Activated T-cell treated with anti-CD3 and anti-CD28 coated beads for 4 hours (primary cell): ENCODE measurements at places on chromosomes 7 and 10.
A peak's percentile ranks its signal among the peaks of the same experiment; 100 is the strongest.

DNA sequence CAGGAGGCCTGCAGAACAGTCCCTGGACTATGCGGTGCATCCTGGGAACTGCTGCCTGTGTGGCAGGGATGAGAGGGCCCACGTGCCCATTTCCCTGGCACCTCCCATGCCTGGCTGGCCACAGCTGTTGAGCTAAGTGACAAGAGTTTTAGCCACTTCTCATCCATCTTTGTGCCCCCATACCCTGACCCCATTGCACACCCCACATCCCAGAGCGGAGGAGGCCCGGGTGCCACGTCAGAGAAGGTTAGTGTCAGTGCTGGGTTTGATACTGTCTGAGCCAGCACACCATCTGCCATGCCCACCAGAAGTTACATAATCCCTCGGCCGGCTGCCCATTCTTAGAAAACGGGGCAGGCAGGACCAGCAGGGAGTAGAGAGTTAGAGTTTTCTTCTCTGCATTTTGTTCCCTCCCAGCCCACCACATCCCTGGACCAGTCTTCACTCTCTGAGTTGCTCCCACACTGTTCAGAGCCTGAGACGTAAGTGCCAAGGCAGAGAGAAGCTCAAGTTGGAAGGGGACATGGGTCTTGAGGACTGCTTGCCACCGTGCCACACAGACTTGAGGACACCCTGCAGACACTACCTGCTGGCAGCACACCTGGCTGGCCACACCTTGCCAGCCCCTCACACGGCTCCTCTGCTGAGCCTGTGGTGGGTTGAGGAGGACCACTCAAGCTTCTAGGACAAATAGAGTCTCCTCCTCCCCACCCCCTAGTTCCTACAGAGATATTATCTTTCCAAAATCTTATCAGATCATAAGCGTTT is 13.1 kb downstream of the UNC5B start:
- no peak for DNase-seq

- no peak for DNase-seq
Measured at GRCh38 chr7:43572516-43573049, 10.3 kb upstream of the STK17A start.

DNA sequence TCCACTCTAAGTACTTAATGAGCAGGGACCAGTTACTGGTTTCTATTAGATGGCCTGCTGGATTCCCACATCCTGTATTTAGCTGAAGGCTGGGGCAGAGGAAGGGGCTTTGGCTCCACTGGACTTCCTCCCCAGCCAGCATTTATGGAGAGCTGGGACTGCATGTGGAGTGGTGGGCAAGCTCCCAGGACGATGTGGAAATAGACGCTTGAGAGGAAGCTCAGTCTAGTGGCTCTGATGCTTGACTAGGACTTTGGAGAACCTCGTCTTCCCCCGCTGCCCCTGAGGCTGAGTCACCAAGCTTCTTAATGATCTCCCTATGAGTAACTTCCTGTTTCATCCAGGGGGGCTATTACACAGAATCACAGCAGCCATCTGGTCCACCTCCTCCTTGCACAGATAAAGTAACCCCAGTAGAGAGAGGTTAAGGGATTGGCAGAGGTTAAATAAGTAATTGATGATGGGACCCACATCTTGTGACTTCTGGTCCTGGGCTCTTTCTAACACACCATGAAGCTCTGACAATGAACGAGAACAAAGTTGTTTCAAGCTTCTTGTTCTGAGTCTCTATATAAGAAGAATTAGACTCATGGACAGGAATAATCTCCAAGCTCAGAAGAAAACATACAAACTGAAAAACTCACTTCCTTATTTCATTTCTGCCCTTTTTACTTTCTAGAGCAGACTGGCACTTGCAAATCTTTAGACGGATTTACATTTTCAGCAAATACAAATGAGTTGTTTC is 126.2 kb downstream of the PRPF18 start:
- DNase-seq, result peak; percentile 4

DNA sequence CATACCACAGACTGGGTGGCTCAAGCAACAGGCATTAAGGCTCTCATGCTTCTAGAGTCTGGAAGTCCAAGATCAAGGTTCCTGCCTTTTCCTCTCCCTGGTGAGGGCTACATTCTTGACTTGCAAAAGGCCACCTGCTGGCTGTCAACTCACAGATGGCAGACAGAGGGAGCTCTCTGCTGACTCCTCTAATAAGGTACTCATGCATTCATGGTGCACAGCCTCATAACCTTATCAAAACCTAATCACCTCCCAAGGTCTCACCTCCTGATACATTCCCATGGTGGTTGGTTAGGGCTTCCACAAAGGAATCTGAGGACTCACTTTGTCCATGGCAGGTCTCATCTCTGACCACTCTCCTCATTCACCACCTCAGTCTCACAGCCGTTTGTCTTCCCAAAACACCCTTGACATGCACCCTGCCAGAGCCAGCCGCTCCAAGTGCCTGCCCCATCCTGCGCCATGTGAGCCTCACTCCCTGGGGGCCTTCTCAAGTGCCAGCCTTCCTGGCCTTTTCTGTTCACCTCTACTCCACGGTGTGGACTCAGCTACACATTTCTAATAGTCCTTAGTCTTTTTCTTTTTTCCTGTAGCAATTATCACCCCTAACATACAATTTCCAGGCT is 400.3 kb upstream of the ADARB2 start:
- no peak for DNase-seq

GRCh38 chr10:118698421-118698820 is 56.3 kb downstream of the CACUL1 start:
- peak; percentile 68 for DNase-seq

DNA sequence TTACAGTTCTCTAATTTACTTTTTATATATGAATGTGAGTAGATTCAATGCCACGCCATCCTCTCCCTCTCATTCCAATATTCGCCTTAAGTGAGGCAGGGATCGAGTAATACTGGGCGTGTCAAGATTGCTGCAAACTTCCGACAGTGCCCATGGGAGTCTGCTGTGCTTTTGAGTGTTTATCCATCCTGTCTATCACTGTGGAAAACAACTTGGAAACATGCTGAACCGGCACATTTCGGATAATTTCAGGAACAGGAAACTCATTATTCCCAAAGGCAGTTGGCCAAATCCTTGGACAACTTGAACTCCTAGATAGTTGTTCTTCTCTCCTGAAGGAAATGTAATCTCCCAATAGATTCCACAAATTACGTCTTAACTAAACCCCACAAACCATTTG is 28.5 kb downstream of the PIP4K2A start:
- no peak for DNase-seq

DNA sequence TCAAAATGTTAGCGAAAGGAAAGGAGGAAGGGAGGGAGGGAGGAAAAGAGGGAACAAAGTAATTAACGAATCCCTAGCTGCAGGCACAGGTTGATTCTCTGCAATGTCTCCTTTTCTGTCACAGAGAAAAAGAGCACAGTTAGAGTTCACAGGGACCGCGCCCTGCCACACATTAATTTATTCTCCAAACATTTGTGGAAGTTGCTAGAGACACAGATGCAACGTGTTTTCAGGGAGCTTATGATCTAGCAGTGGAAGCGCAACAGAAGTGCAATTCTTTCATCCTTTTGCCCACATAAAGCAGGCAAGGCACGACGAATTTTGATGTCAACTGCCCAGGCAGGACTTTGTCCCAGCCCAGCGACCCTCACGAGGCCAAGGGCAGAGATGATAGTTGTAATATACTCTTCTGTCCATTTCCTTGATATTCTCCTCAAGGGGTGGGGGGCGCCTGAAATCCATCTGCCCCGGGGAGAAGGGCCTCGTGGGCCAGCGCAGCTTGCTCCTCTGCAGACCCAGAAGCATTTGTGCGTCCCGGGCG is 101.7 kb upstream of the ZNF438 start:
- no peak for DNase-seq

GRCh38 chr7:99127636-99128035 is 16.3 kb downstream of the SMURF1 start:
- no peak for DNase-seq

GRCh38 chr10:110474017-110474416 is 23.7 kb upstream of the DUSP5 start:
- DNase-seq, result no peak

GRCh38 chr7:130926001-130926691 is 192.1 kb upstream of the KLF14 start:
- no peak for DNase-seq

DNA sequence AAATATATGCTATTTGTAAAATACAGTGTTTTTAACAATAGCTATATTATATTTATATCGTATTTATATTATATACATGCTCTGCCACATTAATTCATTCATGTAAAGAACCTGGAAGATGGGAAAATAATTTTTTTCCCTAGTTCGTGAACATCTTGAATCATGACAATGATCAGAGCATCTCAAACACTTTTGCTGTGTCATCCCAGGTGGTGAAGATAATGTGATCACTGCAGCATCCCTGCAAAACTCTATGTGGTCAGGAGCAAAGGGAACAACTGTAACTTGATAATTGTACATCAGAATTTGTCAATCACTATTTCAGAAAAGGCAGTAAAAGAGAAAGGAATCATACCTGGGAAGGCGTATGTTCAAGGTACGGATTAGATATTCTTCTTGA is 39.3 kb downstream of the RAPGEF5 start:
- no peak for DNase-seq

DNA sequence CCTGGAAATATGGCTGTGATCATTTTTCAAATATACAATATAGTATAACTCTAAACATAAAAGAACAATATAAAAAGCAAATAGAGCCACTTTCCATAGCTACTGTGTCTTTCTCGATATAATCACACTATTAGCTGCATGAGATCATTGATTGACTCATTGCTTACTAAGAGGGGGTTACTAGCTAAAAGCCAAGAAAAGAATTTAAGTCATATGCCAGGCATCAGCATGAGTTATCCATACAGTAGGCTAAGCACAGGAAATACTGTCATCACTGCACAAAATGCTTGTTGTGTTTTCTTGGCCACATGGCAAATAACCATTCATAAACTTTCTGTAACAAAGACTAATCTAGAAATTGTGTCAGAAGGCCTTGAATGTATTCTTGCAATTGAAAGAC is 18.8 kb upstream of the ABCB5 start:
- DNase-seq, result no peak

DNA sequence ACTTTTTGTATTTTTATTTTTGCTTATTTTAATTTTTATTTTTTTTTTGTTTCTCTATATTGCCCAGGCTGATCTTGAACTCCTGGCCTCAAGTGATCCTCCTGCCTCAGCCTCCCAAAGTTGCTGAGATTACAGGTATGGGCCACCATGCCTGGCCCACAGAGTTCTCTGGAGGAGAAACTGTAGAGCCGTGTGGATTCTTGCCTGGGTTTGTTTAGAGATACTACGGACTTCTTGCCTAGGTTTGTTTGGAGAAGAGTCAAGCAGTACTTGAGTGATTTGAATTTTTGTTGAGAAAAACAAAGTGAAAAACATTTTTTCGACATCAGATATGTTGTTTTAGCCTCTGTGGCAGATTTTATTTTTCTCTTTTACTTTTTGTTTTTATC is 99.0 kb downstream of the CAMK1D start:
- DNase-seq, result no peak

DNA sequence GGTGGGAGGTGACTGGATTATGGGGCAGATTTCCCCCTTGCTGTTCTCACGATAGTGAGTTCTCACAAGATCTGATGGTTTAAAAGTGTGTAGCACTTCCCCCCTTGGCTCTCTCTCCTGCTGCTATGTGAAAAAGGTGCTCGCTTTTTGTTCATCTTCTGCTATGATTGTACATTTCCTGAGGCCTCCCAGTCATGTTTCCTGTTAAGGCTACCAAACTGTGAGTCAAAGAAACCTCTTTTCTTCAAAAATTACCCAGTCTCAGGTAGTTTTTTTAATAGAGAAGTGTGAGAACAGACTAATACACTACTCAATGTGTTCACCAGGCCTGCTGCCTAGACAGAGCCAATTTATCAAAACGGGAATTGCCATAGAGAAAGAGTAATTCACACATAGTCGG is 49.7 kb downstream of the SDHAF3 start:
- DNase-seq, result no peak

DNA sequence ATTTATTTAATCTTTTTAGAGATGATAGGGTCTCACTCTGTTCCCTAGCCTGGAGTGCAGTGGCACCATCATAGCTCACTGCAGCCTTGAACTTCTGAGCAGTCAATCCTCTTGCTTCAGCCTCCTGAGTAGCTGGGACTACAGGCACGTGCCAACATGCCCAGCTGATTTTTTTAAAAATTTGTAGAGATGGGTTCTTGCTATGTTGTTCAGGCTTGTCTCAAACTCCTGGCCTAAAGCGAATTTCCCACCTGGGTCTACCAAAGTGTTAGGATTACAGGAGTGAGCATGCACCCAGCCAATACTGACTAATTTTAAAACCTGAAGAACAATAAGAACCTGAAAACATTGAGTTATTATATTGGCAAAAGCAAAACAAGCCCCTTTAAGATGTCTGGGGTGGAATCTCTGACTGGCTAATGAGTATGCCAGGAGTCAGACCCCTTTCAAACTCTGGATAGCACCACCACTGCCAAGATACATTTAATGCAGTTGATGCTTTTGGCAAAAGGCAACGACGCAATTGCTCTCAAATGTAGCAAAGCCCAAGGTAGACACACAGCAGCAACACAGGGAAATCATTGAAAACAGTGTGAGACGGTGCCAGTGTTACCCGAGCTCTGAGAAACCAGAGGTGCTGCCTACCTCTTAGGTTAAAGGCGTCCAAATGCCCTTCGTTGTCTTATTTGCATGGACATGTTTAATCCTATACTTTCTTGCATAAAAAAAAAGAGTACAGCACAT is 40.7 kb upstream of the TOMM7 start:
- no peak for DNase-seq

DNA sequence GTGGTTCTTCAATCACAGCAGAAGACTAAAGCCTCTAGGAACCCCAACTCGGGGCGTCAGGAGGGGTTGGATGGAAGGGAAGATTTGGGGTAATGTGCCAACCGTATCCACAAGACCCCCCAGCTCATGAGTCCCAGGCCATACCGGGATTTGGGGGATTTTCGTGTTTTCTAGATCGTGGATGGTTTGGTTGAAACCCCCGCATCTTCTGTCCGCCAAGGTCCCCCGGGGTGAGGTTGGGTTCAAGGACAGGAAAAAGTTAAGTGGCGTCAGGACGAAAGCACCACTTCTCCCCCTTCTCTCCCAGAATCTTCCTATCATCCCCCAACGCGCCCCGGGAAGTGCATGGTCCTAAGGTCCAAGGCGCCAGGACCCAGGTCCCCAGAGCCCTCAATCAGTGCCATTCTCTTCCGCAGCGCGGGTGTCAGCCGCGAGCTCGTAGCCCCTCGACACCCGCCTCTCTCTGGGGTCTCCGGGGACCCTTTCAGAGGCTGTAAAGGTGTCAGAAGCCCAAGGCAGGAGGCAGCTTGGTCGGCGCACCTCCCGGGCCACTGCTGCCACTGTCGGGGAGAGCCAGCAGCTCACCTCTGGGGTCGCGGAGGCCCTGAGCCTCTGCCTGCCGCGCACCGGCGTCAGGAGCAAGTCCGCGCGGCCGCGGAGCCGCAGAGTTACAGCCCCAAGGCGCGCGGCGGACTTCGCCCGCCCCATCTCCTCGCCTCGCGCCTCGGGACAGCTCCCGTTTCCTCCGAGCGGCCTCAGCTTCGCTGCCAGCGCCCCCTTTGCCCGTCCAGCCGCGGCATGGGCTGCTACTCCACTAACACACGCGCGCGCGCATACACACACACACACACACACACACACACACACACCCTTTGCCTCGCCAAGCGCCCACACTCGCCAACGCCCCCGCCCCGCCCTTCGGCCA is 1.5 kb downstream of the MKX start:
- DNase-seq, result no peak
